ENCODE measurements at places on chromosomes 4 and X.

DNA sequence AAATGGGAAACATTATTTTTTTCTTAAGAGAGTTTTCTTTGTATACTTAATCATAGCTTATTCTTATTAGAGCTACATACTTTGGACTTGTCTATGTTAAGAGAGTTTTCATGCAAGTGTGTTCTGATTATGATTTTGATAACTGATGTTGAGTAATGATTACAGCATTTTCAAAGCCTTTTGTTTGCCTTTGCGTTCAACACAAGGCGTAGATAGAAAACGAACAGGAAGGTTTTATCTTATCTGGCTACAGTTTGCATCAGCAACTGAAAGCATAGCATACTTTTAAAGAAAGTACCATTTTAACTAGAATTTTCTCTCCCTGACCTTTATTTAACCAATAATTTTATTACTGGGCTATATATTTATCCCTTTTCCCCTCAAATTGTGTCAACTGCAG lies 51.6 kb upstream of the PDLIM5 start:
- no peak for DNase-seq

GRCh38 chr4:106691749-106692148 lies 323.2 kb upstream of the GIMD1 start:
- no peak for DNase-seq

DNA sequence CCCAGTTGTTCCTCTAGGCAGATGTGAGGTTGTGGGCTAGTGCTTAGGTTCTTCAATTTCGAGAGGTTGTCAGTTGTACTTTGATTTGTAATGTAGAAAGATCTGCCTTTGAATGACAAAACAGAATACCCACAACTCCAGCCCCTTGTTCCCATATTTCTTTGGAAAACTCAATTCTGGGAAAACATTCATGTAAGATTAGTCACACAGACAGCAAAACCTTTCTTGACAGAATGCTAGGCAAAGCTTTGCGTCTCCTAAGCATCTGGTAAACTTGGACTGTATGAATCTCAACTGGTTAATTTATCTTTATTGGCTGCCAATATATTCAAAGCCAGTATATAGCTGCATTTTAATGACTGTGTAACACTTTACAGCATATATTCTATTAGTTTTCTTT lies 34.9 kb downstream of the NOCT start:
- no peak for DNase-seq

- DNase-seq: no peak
Observed at GRCh38 chr4:80471756-80472155, 136.2 kb downstream of the CFAP299 start.

GRCh38 chr4:73520821-73521220 lies 39.3 kb downstream of the AFM start:
- no peak for DNase-seq

GRCh38 chr4:79247695-79248394 lies 78.0 kb downstream of the NAA11 start:
- no peak for DNase-seq

- no peak for DNase-seq
Observed at GRCh38 chr4:130820448-130820847, 1724.5 kb downstream of the C4orf33 start.

- no peak for DNase-seq
Observed at GRCh38 chr4:185898413-185898812, 86.4 kb upstream of the SORBS2 start.

DNA sequence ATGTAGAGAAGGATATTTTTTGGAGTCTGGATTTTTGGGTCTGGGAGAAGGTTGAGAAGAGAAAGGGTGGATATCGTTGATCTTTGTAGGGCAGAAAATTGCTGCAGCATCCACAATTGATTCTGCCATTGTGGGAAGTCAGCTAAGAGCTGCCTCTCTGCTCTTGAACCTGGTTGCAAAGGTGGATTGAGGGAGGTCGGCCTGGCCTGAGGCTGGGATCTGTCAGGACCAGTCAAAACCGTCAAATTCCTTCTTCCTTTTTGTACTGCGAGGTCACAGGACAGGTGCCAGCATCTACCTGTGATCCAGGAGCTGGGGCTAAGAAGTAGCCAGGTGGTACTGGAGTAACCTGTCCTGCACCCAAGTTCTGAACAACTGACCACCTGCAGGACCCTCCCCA lies 93.7 kb downstream of the SHOX start:
- no peak for DNase-seq

DNA sequence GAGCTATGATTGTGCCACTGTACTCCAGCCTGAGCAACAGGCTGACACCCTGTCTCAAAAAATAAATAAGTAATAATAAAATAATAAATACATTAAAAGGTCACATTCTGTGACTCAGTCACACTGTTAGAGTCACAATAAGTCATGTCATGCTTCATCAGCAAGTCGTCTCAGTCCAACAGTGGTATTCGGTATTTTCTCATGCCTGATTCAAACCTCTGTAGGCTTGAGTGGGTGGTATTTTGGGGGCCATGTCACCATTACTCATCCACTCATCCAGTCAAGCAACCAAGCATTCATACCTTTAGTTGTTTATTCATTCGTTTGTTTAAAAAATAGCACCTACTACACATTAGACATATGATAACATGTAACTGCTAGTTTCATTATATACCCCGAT lies 46.9 kb downstream of the SUPT20HL2 start:
- no peak for DNase-seq

GRCh38 chrX:149688552-149688951 lies 23.3 kb upstream of the MAGEA11 start:
- no peak for DNase-seq

- DNase-seq: no peak
Observed at GRCh38 chr4:6504900-6505496, 32.6 kb upstream of the PPP2R2C start.

- DNase-seq: no peak
Observed at GRCh38 chr4:76117536-76117935, 30.7 kb downstream of the NUP54 start.

DNA sequence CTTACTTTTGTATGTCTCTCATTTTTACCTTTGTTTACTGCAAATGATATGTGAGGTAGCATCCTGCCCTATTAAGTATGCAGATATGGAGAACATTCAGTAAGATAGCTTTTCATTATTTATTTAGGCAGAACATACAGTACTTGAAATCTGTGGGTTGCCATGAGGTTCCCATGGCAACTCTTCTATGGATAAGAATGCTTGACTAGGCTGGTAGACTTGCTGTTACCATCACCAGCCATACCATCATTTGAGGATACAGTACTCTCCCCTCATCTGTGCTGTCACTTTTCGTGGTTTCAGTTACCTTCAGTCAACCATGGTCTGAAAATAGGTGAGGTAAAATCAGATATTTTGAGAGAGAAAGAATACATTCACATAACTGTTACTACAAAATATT lies 56.7 kb downstream of the NAF1 start:
- no peak for DNase-seq

DNA sequence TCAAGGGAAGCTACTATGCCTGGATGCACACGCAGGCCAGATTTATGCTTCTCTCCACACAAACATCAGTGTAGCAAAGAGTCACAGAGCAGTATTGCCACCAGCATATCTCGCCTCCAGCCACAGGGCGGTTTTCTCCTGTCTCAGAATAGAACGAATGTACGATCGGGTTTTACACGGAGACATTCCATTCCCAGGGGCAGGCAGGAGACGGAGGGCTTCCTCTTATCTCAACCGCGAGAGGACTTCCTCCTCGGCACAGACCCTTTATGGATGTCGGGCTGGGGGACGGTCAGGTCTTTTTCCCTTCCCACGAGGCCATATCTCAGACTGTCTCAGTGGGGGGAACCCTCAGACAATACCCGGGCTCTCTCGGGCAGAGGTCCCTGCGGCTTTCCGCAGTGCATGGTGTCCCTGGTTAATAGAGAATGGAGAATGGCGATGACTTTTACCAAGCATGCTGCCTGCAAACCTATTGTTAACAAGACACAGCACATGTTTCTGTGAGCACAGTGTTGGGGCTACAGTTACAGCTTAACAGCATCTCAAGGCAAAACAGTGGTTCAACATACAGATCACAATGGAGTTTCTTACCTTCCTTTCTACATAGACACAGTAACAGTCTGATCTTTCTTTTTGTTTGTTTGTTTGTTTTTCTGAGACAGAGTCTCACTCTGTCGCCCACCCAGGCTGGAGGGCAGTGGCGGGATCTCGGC lies 24.1 kb downstream of the CSF2RA start:
- DNase-seq: no peak

GRCh38 chrX:64850371-64851082 lies 125.7 kb downstream of the ZC4H2 start:
- peak; percentile 72 for DNase-seq

- DNase-seq: no peak
Observed at GRCh38 chr4:181216501-181216900, 1026.7 kb upstream of the TENM3 start.

GRCh38 chr4:184215709-184216328 lies 1.9 kb downstream of the ENPP6 start:
- no peak for DNase-seq

DNA sequence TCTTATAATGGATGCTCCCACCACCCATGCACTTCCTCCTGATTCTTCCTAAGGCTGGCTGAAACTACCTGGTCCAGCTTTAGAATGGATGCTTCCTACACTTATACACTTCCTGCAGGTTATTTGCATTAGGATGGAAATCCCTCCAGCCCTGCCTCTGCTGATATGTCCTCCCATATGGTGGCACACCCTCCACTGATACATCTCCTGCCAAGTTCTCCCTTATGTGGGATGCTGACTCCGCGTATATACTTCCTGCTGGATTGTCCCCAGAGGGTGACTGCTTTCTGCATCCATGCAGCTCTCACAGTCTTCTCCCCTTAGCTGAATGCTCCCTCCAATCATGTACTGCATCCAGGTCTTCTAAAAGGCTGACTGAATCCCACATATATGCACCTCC lies 254.6 kb upstream of the FAM47C start:
- no peak for DNase-seq

DNA sequence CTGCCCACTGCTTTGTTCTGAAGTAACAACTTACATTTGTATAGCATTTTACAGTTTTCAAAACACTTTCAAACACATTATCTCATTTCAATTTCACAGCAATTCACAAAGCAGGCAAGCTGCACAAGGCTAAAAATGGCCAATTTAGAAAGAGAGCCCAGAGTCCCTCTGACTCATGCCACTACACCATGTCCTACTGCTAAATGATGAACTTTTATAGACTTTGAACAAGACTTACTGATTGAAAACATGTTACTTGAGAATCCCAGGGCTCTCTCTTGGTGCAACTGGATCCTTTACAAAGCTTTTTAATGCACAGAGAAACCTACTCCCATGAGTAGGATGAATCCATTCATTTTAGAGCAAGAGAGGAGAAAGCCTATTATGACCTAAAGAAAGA lies 5.8 kb upstream of the G3BP2 start:
- no peak for DNase-seq

DNA sequence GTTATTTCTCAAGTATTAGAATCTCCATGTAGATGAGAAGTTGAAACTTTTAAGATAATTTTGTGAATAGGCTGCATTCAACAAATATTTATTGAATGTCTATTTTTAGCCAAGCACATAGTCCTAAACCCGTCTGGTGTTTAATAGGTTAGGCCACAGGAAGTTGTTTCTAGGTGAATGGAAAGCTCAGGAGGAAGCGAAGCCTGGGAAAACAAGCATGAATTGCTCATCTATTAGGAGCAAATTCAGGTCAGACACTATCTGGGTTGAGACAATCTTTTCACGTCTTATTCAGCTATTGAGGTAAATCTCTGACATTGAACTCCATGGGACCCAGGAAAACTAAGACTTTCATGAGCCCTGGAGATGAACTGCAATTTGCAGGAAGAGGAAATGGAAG lies 43.1 kb upstream of the FREM3 start:
- no peak for DNase-seq

- DNase-seq: no peak
Observed at GRCh38 chr4:57265831-57266582, 155.8 kb upstream of the IGFBP7 start.

GRCh38 chrX:138897621-138898492 lies 186.3 kb upstream of the FGF13 start:
- DNase-seq: no peak

DNA sequence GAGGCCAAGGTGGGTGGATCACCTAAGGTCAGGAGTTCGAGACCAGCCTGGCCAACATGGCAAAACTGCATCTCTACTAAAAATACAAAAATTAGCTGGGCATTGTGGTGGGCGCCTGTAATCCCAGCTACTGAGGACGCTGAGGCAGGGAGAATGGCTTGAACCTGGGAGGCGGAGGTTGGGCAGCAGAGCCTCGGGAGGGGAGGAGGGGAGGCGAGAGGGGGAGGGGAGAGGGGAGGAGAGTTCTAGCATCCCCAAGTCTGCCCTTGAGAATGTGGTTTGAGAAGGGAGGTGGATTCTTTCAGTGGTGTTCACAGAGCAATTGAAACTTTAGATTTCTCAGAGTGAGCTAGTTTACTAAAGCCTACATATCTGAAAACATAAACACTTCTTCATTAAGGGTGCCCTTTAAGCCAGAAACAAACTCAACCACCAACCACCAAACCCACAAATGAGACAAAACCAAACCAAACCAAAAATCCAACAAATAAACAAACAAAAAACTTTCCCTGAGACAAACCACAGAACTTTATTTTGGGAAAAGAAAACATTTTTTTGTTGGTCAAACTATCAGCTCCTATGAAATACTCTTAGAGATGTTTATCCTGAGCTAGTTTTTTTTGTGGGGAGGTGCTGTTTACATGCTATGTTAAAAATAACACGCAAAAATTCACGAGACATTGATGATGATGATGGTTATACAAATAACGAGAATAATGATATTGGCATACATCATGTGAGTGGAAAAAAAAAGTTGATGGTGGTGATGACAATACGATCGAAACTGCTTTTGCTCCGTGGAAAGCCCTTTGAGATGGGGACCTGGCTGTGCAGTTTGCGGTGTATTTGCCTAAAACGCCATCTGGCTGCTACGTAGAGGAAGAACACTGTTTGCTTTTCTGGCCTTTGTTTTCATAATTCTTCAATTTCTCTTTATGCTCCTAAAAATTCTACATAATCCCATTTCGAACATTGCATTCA lies 98.2 kb upstream of the PRKX start:
- peak; percentile 25 for DNase-seq

- DNase-seq: no peak
Observed at GRCh38 chr4:69759189-69759604, 1.2 kb downstream of the SULT1B1 start.

DNA sequence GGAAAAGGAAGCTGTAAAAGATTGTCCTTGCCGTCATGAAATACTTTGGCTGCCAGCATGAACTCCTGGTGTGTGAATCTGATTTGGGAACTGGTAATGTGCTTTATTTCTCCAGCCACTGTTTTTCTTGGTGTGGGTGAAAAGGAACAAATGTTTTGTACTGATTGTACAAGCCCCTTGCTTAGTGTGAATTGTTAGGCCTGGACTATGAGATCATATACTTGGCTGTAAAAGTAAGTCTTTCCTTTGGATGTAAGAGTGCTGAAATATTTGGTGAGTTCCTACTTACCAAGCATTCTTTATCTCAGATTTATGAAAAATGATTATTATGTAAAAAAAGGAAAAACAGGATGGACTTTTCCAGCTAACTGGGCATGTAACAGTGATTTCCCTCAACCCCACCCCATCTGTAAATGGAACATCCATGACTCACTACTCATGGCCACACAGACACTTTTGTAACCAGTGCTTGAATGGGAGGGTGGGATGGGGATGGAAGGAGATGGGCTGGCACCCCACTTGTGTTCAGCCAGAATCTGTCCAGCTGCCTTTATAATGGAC lies 6.3 kb downstream of the FNIP2 start:
- DNase-seq: no peak
